ENCODE measurements at places on chromosomes 6 and 20.

- no peak for DNase-seq
These were observed 150.2 kb downstream of the LRFN2 start for GRCh38 chr6:40436685-40437604.

DNA sequence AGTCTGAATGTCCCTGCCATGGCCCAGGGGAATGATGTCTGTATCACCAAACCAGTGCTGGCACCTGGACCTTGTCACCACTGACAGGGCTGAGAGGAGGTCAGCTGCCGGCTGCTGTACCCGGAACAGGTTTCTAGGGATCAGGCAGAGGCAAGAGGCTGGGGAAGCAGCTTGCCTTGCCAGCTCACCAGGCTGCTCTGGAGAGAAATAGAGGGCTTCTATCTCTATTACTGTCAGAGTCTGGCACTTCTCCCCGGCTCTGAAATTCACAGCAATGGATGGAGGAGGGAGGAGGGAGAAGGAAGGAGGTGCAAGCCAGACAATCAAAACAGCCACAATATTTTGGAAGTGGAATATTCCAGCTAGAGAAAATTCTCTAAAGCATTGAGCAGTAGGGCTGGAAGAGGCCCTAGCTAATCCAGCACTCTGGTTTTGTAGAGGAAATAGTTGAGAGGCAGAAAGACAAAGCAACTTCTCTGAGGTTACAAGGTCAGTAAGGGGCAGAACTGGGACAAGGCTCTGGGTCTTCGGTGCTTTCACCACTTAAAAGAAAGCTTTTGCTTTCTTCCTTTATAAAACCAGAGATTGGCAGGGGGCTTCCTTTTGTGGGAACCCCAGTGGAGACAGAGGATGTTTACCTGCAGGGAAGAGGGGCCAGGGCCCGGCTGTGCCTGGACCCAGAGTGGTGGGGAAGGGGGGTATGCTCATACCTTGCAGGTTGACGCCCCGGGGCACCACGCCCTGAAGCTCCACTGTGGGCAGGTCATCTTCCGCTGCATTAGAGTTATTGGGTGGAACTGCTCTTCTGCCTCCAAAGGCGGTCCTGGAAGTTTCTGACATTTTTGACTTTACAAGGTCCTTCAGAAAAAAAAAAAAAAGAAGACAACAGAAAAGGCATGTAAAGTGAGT, 2.4 kb downstream of the F13A1 start:
- DNase-seq: no peak

GRCh38 chr20:62808211-62808865, 3.7 kb downstream of the OGFR start:
- no peak for DNase-seq

DNA sequence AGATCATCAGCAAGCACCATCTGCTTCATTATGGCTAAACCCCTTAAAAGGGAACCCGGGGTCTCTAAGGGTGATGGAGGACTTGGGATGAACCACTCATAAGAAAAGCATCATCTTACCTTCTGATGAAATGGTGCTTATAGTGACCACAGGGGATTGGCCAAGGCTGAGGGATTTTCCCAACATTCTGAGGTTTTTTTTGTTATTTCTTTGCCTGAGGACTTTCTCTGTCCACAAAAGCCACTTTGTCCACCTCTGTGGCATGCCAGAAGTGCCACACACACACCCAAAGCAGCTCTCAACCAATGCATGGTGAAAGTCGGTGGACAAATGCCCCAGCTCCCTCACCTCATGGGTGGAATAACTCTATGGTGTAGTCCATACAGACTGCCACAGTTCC, 79.3 kb upstream of the TOP1 start:
- no peak for DNase-seq

- DNase-seq: no peak
These were observed 27.8 kb downstream of the LRRC1 start for GRCh38 chr6:53822401-53823125.

DNA sequence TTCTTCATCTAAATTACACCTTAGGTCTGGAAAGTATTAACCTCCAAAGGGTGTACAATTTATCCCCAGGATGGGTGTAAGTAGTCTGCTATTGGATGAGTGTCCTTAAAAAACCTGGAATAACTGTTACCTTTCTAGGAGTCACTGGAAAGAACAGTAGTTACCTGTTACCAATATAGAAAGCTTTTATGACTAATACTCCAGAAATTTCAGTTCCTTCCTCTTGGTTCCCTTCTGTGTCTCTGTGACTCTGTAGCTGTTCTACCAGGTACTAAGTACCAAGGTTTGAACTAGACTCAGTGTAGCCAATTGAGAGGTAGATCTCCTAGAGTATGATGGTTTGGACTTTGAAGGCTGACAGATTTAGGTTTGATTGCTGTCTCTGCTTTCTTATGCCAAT, 47.0 kb upstream of the TBX18 start:
- no peak for DNase-seq

DNA sequence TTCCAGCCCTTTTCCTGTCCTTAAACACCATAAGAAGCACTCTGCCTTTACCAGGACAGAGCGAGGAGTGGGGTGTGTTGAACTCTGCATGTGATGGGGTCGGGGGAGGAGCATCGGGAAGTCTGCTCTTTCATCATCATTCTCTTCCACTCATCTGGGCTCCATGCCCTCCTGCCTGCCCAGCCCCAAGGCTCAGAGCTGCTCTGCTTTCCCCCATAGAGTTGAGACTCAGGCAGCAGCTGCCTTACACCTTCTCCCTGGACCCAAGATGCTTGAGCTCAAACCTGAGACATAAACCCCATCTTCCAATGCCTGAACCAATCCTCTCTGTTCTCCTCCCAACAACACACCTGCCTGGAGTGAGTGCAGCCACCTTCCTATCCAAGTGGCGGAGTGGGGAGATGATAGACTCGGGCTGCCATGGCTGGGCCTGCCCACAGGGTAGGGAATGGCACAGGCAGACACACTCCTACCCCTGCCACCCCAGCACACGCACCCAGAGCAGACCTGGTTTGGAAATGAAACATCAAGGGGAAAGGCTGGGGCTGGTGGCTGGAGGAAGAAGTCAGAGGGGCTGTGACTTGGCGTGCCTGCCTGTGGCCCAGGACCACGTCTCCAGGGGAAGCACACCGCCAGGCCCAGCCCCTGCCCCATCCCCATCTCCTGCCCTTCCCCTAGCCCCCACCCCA, 28.4 kb downstream of the TFEB start:
- DNase-seq: no peak

DNA sequence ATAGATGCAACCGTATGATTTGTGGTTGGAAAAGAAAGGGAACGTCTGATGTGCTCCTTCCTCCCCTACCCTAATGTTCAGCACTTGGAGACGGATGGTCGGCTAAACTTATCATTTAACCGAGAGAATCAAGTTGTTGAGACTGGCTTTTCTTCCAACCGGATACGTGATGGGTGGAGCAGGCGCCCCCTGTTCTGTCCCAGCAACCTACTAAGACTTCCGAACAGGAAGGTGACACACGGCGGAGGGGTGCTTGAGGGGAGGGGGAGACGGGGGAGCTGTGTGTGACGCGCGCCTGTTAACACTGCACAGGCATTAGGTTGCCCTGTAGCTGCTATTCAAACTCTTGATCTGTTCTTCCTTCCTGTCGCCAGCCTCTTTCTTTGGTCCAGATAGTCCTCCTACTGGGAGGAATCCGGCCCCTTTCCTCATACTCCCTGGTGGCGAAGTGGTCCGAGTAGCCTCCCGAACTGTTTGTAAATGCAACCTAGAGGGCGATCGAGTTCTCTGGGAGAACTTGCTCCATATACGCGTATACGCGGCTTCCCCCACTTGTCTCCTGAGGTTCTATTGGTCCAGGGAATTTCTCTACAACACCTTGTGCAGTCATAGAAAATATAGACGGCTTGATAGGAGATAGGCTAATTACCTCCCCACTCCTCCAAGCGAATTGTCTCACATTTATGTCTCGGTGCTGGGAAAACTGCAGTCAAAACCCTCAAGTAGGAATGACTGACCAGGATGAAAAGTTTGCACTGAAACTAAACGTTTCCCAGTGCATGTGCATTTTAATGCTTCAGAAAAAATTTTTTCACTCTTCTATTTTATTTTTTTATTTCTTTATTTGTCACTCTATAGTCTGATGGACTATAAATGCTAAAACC, 126.0 kb upstream of the SLC2A12 start:
- no peak for DNase-seq

- no peak for DNase-seq
These were observed 118.9 kb upstream of the CEP162 start for GRCh38 chr6:84346372-84346771.

- no peak for DNase-seq
These were observed 107.2 kb upstream of the SASH1 start for GRCh38 chr6:148235446-148235845.

GRCh38 chr6:137403855-137404254, 90.3 kb downstream of the OLIG3 start:
- DNase-seq: no peak

All from NCI-H1417 treated with DMSO at 0.1 percent for 48 hours (cell line).